ENCODE measurements at places on chromosomes 5 and 9.

DNA sequence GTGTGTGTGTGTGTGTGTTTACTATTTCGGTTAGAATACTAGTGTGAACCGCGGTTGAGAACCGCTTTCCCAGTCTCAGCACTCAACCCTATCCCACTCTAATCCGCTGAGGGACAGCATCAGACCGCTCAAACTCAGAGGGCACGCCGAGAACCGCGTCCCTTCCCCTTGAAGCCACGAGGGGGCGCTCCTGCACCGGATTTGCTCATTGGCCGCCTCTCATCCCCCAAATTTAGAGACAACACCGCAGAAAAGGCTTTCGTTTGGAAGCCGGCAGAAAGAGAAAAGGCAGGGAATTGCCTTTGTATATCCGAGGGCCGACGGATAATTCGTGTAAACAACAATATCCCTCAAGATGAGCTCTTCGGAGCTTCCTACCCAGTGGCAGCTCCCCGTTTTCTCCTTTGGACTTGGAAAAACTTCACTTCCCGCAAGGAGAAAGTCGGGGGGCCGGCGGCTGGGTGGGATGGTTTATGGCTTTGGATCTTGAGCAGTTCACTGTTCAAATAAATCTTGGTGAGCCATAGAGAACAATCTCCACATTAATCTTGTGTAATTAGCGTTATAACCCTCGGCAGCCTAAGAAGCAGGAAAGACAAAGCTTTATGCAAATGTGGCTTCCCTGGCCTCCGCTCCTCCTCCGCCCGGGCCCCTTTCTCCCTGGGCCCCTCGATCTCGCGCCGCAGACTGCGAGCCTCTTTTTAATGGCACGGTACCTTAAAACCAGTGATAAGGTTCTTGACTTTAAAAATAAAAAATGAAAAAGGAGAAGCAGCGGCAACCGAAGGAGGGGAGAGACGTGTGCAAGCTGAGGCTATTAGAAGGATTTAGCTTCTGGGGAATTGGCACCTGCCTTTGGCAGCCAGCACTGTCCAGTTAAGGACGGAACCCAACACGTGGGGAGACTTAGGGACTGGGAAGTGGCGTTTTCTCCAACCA lies 296.8 kb downstream of the PARP8 start:
- DNase-seq, result peak; percentile 41

GRCh38 chr5:56288873-56289601 lies 55.9 kb upstream of the ANKRD55 start:
- no peak for DNase-seq

GRCh38 chr9:32292611-32293010 lies 91.8 kb upstream of the ACO1 start:
- DNase-seq, result no peak

GRCh38 chr9:120393386-120394057 lies 186.4 kb downstream of the CDK5RAP2 start:
- peak; percentile 47 for DNase-seq

- peak; percentile 20 for DNase-seq
Measured at GRCh38 chr5:176578391-176578808, 29.3 kb downstream of the CDHR2 start.

- peak; percentile 68 for DNase-seq
Measured at GRCh38 chr9:96460470-96460869, 10.5 kb downstream of the HABP4 start.

GRCh38 chr9:7258688-7259396 lies 501.1 kb downstream of the KDM4C start:
- DNase-seq, result no peak

GRCh38 chr5:15026011-15026893 lies 154.7 kb upstream of the ANKH start:
- peak; percentile 83 for DNase-seq

DNA sequence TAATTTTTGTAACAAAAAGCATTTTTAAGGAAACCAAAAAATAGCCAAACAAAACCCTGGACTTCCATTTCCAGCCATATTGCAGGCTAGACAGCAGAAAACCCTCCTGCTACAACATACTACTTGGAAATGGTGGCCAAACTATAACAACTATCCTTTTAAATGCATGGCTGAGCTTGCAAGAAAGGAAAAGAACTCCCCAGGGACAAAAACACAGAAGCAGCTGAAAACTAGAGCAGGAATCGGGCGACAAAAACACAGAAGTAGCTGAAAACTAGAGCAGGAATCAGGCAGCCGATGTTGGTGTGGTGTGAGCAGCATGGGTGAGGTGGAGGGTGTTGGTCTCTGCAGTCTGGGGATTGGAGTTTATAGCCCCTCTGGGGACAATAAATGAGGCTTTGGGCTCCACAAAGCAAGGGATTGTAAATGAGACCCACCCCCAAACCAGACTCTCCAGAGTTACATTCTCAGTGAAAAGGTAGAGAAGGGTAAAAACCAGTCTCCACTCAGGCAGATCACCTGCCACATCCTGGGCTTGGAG lies 95.2 kb downstream of the C9orf50 start:
- no peak for DNase-seq

- no peak for DNase-seq
Measured at GRCh38 chr5:158975363-158975762, 124.4 kb downstream of the EBF1 start.

DNA sequence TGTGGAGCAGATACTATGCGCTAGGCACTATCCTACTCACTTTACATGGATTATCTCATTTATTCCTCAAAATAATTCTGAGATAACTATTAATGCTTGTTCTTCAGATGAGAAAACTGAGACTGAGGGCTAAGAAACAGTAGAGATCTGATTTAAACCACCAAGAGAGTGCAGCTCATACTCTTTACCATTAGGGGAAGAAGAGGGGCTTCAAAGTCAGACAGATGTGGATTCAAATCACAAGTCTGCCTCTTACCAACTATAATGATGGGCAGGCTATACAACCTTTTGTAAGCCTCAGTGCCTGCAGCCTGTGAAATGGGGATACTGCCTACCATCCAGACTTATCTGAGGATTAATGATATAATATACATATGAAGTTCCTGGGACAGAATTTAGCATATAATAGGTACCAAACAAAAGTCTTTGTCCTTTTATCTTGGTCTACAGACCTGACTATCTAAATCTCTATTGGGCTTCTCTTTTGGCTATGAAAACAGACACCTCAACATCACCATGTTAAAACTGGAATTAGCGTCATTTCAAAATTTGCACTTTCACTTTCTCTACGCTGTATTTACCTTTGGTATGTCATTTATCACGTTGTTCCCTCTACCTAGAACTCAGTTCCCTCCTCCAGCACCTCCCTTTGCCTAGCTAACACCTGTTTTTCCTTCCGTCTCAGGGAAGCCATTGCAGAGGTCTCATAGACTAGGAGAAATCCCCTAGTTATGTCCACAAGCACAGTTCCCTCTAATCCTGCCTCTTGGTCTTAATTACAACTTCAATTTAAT lies 13.8 kb upstream of the TMEM267 start:
- no peak for DNase-seq

- DNase-seq, result no peak
Measured at GRCh38 chr5:143755966-143756365, 56.0 kb upstream of the HMHB1 start.

- no peak for DNase-seq
Measured at GRCh38 chr9:135053133-135053532, 34.3 kb upstream of the OLFM1 start.

DNA sequence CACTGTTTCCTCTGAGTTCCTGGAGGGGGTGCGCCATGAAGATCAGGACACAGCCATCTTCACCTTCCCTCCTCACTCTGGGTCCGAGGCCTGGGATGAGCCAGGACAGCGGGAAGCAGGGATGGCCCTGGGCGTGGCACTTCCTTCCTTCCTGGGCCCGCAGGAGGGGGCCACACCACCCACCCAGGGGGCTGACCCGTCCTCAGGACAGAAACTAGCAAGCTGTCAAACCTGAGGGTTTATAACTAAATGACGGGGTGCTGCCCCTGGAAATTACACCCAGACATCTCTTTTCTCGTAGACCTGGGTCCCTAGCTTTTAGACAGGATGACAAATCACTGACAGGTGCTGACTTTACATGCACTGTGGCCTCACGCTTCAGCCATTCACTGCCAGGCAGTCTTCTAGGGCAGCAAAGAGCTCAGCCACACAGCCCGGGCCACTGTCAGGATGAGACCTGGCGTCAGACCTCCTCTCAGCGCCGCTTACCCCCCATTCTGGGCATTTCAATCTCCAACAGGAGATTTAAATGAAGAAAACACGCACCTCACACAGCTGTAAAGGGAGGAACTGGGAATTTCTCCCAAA lies 8.1 kb downstream of the FCN2 start:
- DNase-seq, result no peak

- DNase-seq, result no peak
Measured at GRCh38 chr5:73722231-73722630, 96.2 kb downstream of the ARHGEF28 start.
